ENCODE measurements at places on chromosomes 5 and 9.

- DNase-seq = no peak
Measured at GRCh38 chr9:118609355-118610044, 759.7 kb downstream of the BRINP1 start.

GRCh38 chr5:2205185-2205585, 322.5 kb upstream of the IRX4 start:
- DNase-seq = no peak

GRCh38 chr5:175800656-175801081, 70.7 kb upstream of the CPLX2 start:
- no peak for DNase-seq

DNA sequence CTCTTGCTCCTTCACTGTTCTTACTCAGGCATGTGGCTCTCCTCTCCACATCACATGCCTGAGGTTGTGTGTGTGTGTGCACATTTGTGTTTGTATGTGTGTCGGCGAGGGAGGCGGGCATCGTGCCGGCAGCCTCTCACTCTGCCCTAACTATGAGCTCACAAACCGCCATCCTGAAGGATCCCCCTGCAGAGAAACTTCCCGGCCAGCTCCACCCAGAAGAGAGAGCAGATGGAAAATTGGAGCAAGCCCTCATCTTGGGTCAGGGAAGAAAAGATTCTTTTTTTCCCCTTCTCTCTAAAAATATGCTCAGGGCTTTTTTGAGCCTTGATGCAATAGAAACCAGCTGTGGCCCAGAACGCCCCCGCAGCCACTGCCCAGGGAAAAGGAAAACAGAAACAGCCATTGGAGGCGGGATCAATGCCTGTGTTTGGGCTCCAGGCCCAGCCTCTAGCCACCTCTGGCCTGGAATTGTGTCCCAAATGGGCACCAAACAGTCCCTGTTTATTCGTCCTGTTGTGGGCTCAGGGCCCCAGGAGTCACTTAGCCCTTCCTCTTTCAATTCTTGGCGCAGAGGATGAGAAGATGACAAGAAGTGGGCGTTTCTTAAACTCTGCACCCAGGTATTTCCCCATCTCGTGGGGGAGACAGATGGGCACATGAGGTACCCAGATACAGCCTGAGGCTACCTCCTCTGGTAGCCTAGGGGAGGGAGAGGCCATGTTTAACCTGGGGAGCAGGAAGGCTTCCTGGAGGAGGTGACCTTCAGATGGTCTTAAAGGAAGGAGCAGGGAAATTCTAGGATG, 151.5 kb downstream of the RGS3 start:
- no peak for DNase-seq

GRCh38 chr9:110104261-110104809, 103.6 kb downstream of the C9orf152 start:
- DNase-seq = peak; percentile 50

GRCh38 chr5:121695307-121695706, 156.4 kb upstream of the FTMT start:
- DNase-seq = no peak

GRCh38 chr5:119750887-119751733, 121.8 kb downstream of the FAM170A start:
- no peak for DNase-seq

DNA sequence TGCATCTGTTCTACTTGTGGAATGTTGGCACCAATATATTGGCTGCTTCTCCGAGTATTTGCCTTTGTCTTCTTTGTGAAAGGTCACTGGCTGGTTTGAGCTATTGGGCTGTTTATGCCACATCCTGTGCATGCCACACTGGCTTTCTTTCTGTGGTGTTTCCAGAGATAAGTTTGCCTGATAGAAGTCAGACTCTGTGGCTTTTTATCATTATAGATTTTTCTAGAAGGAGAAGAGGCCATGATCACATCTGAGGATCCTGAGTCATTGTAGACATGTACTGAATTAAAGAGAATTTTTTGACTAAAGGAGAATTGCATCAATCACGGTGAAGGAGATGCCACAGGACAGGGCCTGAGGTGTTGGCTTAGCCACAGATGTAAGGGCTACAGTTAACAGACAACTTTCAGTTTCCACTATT, 26.5 kb upstream of the CDKN2B start:
- no peak for DNase-seq

GRCh38 chr5:177500685-177501522, 3.5 kb upstream of the PDLIM7 start:
- peak; percentile 97 for DNase-seq

- no peak for DNase-seq
Measured at GRCh38 chr5:68928617-68929302, 165.1 kb upstream of the SLC30A5 start.

- DNase-seq = no peak
Measured at GRCh38 chr5:171855798-171856763, 70.5 kb downstream of the SMIM23 start.

DNA sequence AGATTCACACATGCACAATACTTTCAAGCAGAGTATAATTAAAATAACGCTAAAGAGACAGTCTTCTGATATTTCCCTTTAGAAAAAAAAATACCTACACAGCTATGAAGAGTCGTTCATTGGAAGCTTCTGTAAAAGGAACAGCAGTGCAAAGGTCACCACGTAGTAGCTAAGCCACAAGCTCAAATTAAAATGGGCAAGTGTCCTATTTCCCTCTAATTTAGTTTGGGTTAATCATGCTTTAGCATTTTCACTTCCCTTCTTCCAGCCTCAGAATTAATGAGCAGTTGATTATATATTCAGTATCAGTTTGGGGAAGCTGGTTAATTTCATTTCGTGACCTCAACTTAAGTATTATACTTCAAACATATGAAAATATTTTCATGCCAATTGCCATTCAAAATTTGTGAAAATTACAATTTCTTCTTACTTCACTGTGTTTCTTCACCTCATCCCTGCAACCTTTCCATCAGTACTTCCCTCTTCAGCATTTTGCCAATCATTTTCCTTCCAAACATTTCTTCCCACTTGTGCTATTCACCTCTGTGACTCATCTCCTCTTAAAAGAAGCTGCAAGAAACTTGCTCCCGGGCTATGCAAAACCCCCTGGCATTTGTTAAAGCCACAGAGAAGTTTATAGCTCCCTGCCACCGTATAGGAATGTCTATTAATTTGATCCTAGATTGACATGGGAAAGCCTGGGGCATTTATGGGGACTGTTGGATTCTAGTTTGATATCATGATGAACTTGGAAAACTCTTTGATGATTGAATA, 83.0 kb downstream of the DMRTA1 start:
- DNase-seq = no peak

DNA sequence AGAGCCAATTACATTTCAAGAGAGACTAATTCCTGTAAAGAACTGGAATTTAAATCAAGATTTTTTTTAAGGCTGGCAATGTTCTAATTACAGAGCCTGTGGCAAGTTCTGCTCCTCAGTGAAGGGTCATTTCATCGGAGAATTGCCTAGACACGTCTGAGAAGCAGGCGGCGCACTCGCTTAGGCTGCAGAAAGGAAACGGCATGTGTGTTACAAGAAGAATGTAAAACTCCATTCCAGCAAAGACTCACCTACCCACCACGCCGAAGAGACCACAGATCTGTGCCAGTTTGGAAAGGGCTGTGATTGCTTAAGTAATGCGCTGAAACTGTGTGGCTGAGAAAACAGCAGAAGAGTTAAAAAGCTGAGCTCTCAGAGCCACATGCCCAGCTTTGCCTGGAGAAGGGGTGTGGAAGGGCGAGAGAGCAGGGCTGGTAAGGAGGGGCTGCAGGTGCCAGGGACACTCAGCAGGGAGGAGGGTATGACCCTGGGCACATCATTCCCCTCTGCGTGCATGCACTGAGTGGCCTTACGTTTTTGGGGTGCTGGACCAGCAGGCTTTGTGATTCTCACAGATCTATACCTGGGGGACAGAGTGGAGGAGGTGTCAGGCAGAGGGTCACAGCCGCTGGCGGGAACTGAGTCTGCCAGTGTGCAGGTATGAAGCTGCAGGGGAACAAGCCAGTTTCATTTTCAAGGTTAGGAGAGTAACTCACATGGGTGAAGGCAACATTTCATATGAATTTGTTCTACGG, 17.8 kb upstream of the SLC25A51 start:
- DNase-seq = no peak

DNA sequence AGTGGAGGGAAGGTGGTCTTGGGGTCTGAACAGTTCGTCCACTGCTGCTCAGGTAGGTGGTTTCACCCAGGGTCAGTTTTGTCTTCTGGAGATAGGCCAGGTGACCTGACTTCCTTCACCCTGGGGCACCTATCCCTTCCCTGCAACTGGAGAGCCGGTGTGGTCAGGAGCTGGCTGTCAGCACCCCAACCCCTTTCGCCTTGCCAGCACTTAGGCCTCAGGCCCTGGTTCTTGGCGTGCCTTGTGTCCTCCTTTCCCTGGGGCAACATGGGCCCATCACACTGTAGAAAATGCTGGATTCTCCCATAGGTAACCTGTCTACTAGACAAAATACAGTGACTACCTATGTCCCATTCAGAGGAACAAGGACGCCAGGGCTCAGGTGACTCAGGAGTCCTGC, 13.1 kb downstream of the PROP1 start:
- DNase-seq = no peak

GRCh38 chr5:19987612-19988361, at the start of gene CDH18:
Gene CDH18 (minus strand): TSS chr5:19988200. CDS start chr5:19838986, 149,214 bp downstream.
- peak; percentile 86 for DNase-seq

- no peak for DNase-seq
Measured at GRCh38 chr5:146213210-146213826, 9.9 kb downstream of the RBM27 start.

- no peak for DNase-seq
Measured at GRCh38 chr5:51043745-51044144, 339.5 kb upstream of the ISL1 start.

GRCh38 chr5:111681414-111682120, 75.4 kb downstream of the NREP start:
- DNase-seq = no peak

DNA sequence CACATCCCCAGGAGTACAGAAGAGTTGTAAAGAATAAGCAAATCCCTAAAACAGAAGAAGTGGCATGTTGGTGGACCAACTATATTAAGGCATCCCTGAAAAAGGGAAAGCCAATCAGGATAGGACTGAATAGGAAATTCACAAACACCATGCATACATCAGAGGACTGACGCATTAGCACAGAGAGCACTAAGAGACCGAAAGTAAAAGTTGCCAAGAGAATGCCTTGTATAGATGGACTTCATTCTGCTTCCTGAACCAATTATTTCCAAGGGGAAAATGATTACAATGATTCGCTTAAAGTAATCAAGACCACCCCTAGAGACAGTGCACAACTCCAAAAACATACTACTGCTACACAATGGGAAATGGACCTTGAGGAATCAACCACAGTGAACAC, 33.5 kb downstream of the SHC3 start:
- DNase-seq = no peak

DNA sequence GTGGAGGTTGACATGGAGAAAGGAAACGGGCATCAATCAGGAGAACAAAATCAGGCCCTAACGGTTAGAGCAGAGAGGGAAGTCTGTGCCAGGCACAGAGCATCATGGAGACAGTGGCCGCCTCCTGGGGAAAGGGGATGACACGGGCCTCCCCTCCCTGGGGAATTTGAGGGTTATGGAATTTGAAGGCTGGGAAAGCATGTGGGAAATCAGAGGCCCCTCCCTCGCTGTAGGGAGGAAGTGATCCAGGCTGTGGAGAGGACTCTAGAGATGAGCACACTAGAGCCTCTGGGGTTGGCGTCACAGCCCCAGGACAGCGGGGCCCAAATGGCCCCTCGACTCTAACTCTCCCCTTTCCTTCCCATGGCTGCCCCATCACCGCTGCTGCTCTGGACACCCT, 36.7 kb downstream of the PROP1 start:
- DNase-seq = peak; percentile 52

DNA sequence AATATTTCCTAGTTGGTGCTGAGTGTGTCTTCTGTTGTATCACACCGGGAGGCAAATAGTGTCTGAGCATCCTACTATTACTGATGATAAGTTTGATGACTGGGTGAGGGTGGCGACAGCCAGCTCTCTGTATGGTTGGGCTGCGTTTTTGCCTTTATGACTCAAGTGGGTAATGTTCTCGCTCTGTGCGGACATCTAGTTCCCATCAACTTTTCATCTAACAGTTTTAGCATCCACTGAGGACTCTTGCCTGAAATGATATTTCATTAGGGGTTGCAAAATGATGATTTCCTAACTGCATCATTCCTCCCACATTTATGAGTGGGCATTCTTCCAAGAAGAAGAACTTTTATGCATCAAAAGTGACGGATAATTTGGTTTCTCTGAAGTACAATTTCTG, 26.5 kb downstream of the HMCN2 start:
- no peak for DNase-seq

GRCh38 chr5:35041261-35041660, 6.5 kb downstream of the AGXT2 start:
- DNase-seq = no peak
